ENCODE measurements at places on chromosomes 7 and 10.

- no peak for DNase-seq
These were observed 41.5 kb downstream of the TET1 start for GRCh38 chr10:68601501-68602265.

GRCh38 chr7:102012941-102013461 lies 195.6 kb downstream of the CUX1 start:
- no peak for DNase-seq

GRCh38 chr7:23333671-23334246 lies 34.6 kb downstream of the MALSU1 start:
- DNase-seq: no peak

- peak; percentile 60 for DNase-seq
These were observed 117.7 kb upstream of the LANCL2 start for GRCh38 chr7:55247428-55247827.

GRCh38 chr7:55437375-55437774 lies 72.2 kb downstream of the LANCL2 start:
- no peak for DNase-seq

GRCh38 chr10:1156921-1157614 lies 100.9 kb downstream of the WDR37 start:
- no peak for DNase-seq

- no peak for DNase-seq
These were observed 188.3 kb downstream of the WDR37 start for GRCh38 chr10:1244493-1244892.

DNA sequence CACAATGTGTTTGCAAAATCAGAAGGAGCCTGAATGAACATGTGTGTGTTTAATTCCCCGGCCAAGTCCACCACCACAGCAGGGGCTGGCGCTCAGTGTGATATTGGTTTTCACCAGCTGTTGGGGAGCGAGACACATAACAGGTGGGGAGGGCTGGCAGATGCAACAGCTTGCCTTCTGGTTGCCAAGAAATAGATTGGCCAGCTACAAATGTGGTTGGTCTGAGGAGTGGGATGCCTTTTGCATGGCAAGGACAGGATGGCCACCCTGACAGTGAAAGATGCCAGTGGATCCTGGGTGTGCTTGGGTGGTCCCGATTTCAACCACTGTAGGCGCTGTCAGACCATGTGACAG lies 292.5 kb upstream of the FZD8 start:
- peak; percentile 74 for DNase-seq

DNA sequence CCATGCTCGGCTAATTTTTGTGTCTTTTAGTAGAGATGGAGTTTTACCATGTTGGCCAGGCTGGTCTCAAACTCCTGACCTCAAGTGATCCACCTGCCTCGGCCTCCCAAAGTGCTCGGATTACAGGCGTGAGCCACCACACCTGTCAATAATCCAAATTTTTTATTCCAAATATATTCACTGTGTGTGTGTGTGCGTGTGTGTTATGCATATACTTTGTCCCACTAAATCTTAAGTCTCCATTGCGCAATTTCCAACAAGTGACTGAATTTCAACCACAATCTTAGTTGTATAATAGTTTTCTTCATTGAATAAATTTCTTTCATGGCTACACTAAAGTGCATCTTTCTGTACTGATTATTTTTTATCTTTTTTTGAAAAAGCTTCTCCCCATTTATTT lies 2.7 kb downstream of the KRIT1 start:
- DNase-seq: no peak

DNA sequence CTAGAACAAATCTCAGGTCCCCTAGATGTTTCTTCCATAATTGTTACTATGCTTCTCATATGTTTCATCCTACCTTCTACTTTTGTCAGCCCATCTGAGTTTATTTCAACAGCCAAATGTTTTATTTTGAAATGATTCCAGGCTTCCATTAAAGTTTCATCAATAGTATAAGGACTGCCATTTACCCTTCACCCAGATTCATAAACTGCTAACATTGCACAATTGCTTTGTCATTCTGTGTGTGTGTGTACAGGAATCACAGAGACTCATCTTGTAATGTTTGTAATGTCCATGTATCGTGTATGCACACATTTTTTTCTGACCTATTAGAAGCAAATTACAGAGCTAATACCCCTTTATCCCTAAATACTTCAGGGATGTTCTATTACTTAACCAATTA lies 25.5 kb downstream of the MMRN2 start:
- no peak for DNase-seq

DNA sequence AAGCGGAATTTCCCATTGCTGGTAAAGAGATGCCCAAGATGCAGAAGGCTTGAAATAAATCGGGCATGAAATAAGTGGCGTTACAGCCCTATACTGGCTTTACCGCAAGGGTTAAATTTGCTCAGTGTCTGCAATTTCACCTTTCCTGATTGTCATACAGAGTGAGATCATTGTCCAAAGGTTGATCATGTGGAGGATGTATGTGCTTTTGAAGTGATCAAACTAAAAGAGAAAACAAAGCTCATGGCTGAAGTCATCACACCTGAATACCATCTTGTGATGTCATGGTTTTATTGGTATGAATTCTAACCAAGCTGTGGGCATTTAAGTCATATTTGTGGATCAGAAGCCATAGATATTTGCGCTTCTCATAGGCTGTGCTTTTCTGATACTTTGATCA lies 635.5 kb downstream of the AUTS2 start:
- no peak for DNase-seq

- DNase-seq: peak; percentile 23
These were observed 338.2 kb upstream of the PRKCQ start for GRCh38 chr10:6918305-6918704.

DNA sequence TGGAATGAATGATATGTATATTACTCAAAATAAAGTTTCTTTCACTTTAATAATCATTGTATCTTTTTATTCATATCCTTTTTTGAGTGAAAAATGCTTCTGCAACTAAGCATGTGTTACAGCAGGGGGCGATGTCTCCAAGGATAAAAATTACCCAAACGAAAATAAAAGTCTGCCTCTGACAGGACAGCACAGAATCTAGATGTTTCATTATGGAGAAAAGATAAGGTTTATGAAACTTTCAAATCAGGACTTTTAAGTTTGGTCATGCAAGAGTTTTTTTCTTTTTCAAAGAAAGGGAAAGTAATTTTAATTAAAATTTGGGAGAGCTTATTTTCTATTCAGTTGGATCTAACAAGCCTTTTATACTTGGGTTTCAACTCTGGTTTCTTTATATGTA lies 48.4 kb downstream of the TES start:
- peak; percentile 84 for DNase-seq

GRCh38 chr7:19377611-19378344 lies 232.6 kb upstream of the FERD3L start:
- DNase-seq: peak; percentile 26

DNA sequence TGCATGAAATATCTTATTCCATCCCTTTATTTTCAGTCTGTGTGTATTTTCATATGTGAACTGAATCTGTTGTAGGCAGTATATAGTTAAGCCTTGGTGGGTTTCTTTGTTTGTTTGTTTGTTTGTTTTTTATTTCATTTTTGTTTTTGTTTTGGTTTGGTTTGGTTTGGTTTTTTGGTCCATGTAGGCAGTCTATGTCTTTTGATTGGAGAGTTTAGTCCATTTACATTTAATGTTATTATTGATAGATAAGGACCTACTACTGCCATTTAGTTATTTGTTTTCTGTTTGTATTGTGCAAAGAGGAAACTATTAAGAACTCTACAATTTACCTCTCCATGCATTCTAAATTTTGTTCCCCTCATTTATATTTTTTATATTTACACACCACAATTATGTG lies 695.9 kb upstream of the GRM3 start:
- no peak for DNase-seq

DNA sequence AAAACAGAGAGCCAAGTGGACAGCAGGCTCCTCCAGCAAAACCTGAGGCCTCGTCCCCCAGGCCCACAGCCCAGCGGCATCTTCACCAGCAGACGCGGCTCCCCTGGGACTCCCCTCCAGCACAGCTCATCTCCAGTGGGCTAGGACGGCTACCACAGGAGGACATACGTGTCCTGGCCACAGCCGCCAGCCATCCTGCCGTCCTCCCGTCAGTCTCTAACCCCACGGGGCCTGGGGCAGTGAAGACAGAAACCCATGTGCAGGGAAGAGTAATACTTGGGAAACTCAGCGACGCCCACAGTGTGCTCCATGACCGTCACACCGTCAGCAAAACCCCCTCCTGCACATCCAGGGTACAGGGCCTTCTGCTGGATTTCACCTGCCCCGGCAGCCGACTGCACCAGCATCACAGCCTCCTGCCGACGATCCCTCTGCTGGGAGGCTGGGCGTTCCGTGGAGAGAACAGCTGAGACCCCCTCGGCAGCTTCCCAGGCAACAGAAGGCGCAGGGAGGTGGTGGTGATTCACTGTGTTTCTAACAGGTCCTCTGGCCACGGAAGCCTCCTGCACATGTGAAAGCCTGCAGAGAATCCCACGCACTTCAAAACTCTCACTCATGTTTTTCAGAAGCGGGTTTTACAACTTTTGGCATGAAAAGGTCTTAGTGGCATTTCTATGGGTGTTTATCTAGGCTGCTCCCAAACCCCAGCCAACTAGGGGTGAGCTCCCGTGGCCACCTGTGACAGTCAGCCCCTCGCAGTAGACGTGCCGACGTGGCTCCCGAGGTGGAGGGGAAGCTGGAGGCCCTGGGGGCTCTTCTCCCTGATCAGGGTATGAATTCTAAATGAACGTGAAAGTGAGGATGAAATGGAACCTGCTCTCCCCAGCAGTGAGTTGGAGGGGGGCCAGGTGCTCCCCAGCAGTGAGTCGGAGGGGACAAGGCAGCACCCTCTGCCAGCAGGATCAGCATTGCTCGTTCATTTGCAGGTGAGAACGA lies 513.5 kb downstream of the PTPRN2 start:
- peak; percentile 29 for DNase-seq

- DNase-seq: no peak
These were observed 233.5 kb downstream of the XPNPEP1 start for GRCh38 chr10:109689785-109690184.

DNA sequence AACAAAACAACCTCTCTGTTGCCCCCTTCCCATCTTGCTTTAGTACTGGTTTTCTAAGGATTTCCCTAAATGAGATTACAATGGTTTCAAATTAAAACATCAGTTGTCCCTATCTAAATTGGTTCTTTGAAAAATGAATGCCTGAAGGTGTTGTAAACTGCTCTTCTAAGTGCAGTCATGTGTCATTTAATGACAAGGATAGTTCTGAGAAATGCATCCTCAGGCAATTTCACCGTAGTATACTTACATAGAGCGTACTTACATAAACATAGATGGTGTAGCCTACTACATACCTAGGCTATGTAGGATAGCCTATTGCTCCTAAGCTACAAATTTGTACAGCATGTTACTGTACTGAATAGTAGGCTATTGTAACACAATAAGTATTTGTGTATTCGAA lies 278.1 kb downstream of the MAGI2 start:
- DNase-seq: no peak

GRCh38 chr7:24069751-24070150 lies 214.2 kb upstream of the NPY start:
- no peak for DNase-seq

DNA sequence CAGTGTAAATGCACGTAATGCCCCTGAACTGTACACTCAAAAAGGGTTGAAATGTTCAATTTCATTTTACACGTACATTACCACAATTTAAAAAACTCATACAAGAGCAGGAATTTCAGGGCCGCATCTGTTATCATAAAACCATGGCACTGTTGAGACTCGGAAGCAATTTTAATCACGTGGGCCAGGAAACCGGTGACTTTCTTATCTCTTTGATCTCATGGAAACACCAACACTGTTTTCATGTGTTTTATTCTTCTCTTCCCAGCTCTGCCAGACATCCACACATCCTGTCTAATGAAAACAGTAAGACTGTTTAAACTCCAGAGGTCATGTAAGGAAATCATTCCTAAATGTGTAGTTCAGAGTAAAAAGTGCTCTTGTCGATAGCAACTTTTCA lies 35.9 kb downstream of the PTPRE start:
- DNase-seq: no peak

DNA sequence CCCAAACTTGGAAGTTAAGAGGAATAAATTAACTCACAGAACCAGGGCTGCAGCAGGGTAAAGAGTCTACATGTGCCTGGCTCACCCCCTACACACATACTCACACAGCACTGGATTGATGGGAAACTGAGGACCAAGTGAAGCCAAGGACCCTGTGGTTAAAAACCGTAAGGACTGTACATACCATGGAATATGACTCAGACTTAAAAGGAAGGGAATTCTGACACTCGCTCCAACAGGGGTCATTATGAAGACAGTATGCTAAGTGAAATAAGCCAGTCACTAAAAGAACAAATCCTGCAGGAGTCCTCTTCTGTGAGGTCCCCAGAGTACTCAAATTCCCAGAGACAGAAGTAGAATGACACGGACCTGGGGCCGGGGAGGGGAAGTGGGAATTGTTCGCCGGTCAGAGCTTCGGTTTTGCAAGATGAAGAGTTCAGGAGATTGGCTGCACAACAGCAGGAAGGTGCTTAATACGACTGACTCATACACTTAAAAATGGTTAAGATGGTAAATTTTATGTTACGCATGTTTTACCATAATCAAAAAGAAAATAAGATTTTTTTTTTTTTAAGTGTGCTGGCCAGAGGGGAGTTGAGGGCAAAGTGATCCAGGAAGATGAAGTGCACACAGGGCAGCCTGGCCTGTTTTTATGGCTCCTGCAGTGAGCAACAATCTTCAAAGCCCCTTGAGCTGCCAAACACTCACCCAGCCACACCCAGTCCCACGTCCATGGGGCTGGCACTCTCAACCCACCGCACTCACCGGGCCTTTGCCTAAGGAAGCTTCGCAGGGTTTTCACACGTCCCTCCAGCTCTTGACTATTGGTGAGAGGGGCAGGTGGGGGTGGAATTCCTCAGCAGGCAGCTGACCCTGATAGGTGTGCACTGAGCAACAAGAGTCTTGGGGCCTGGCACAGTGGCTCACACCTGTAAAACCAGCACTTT lies 26.4 kb downstream of the DRGX start:
- DNase-seq: no peak

GRCh38 chr10:34713875-34714274 lies 101.2 kb downstream of the PARD3 start:
- DNase-seq: no peak

GRCh38 chr7:151987748-151988529 lies 31.7 kb downstream of the GALNTL5 start:
- DNase-seq: no peak

DNA sequence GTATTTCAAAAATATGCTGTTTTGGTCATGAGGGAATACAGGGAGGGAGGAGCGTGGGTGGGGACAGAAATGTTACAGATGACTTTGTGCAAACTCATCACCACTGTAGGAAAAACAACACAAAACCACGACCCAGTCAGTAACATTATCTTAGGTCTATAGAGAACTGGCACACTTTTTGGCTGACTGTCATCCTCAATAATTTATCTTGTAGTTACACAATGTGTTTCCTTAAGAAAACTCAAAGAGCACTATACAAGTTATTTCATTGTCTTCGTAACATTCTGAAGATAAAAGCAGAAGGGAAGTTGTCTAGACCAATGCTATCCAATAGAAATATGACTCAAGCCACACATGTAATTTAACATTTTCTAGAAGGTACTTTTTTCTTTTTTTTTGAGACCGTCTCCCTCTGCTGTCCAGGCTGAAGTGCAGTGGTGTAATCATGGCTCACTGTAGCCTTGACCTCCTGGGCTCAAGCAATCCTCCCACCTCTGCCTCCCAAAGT lies 16.9 kb upstream of the CDK14 start:
- DNase-seq: no peak

GRCh38 chr7:142323706-142324105 lies 65.8 kb upstream of the PRSS58 start:
- peak; percentile 76 for DNase-seq
